ENCODE measurements at places on chromosomes 3 and 15.

- no peak for DNase-seq
Observed at GRCh38 chr15:52098323-52098722, 14.3 kb downstream of the BCL2L10 start.

- no peak for DNase-seq
Observed at GRCh38 chr3:14514323-14514720, 25.8 kb downstream of the GRIP2 start.

- no peak for DNase-seq
Observed at GRCh38 chr3:169345662-169346331, 317.7 kb downstream of the MECOM start.

- no peak for DNase-seq
Observed at GRCh38 chr3:53764026-53764775, 82.0 kb downstream of the CHDH start.

GRCh38 chr3:54303517-54304375 lies 181.4 kb downstream of the CACNA2D3 start:
- DNase-seq, result no peak

Data from cerebellar cortex (tissue), 1 donor.